ACHN (cell line): ENCODE measurements at places on chromosomes 2 and 18.

DNA sequence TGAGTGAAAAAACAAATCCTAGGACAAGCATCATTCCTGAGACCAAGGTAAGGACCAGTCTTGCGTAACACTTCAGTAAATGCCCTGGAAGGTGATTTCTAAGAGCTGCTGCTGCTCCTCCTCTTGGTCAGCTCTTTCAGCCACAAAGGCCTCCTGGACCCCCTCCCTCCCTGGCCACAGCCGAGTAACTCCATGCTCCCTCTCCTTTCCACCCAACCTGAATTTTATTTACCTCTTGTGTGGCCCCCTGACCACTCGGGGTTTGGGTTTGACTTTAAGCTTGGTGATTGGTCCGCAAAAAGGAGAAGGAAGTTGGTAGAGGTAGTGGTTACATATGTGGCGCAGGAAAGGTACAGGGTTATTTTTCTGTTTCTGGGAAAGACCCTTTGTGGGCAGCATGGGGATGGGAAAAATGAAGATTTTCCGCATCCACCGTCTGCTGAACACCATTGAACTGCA is 9.2 kb downstream of the HTRA2 start:
- DNase-seq = no peak

GRCh38 chr2:179181002-179181401 is 83.6 kb downstream of the SESTD1 start:
- no peak for DNase-seq

DNA sequence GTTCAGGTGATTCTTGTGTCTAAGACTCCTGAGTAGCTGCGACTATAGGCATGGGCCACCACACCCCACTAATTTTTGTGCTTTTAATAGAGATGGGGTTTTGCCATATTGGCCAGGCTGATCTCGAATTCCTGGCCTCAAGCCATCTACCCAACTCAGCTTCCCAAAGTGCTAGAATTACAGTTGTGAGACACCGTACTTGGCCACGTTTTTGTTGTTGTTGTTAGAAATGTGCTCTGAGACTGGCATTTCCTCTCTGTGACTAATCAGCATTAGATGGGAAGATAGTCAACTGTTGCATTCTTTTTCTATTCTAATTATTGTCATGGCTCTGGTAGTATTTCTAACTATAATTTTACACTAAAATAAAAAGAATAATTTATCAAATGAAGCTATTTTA is 191.7 kb downstream of the CAMKMT start:
- no peak for DNase-seq

GRCh38 chr2:165238295-165238694 is 919 bp upstream of the SCN2A start:
- DNase-seq = peak; percentile 46

GRCh38 chr2:9556121-9556743 is 602 bp upstream of the ADAM17 start:
- DNase-seq = no peak

DNA sequence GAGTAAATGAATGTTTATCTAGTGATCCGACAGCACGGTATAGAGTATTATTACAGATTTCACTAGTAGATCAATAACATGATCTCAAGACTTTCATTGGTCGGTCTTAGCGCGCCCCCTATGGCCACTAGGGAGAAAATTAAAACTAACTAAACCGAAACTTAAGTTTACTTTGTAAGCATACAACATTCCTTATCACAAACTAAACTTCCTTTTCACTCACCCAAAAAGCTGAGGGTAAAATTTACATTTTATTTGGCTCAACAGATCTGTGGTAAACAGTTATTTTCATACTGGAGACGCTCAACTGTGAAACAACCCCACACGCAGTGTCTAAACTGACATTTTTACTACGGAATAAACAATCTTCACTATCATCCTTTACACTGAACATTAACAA is 215.6 kb upstream of the MAP2 start:
- peak; percentile 56 for DNase-seq

DNA sequence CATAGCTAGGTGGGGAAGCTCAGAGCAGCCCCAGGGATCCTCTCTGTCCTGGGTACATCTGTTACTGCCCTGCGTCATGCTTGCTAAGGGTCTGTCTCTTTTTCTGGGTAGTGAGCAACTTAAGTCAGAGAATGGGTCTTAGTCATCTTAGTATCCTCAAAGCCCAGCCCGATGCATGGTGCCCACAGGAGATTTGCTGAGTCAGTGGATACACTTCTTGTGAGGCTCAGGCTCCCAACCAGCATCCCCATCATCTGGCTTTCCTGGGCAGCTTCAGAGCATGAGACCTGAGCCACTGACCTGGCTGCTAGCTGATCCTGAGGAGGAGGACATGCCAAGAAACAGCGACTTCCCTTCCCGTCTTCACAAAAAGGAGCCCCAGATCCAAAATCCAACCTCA is 10.0 kb downstream of the FOXI3 start:
- DNase-seq = no peak

DNA sequence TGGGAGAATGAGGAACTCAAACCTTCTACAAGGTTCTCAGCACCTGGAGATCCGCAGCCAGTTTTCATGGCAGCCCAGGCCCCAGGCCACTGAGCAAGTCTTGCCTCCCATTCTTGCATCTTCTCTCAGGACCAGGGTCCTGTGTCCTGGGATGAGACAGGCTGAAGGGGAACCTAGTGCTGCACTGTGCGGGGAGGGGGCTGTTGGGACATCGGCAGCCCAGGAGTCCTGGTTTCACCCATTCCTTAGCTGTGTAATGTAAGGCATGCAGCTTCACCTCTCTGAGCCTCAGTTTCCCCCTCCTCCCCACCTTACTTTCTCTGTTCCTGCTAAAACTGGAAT is 43.9 kb downstream of the TNS1 start:
- DNase-seq = no peak

GRCh38 chr2:45049569-45050336 is 40.5 kb upstream of the SIX2 start:
- no peak for DNase-seq

DNA sequence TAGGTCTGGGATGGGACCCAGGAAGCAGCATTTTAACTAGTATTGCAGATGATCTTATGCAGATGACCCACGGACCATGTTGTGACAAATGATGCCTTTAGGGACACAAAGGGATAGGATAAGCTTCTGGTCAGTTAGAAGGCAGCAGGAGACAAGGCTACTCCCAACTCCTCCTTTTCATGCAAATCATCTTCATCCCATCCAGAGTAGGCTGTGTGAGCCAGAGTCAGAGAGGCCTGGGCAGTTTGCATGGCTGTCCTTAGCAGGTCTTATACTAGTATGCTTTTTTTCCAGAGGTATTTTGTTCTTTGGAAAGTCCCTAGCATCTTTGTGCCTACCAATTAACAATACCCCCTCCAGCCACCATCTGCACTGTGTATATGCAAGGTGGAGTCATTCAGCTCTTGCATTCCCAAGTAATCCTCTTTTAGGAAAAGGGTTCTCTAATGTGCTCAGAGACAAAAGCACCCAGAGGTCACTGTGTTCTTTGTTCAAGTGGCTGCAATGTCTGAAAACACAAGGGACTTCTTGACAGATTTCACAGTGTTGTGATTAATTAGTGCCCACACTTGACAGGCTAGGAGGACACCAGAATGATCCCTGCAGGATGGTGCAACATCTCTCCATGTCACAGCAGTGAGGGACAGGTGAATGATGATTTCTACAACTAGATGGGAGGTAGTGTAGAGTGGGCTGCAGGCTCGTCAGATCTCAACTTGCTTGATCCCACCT is 225.8 kb downstream of the NCKAP5 start:
- DNase-seq = no peak

DNA sequence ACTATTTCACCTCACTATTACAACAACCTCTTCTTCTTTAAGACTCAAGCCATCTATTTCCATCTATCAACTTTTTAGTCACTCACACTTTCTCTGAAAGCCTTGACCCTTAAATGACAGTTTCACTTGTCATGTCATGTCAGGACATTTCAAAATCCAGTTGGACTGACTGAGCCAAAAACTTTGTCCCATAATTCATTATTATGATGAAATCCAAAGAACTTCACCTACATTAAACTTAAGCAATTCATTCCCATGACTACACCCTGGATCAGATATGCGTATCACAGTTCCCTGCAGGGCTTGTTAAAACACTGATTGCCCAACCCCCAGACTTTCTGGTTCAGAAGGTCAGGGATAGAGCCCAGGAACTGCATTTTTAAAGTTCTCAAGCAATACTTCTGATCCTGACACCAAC is 26.5 kb downstream of the LDAH start:
- no peak for DNase-seq

DNA sequence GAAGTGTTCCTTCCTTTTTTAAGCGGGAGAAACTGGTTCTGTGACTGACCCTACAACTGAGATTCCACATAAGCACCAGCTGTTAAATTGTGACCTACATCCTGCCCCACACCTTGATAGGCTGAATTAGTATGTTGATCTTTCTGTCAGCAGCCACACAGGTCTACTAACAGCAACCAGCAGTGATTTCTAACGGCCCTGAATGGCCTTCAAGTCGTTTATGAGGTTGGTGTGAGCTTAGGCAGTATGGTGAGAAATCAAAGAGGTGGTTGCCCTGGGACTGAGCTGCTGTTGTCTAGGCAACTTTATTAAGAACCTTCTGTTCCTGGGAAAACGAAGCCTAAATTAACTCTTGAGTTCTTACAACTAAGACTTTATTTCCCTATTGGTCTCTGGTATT is 197.2 kb upstream of the FSHR start:
- no peak for DNase-seq

DNA sequence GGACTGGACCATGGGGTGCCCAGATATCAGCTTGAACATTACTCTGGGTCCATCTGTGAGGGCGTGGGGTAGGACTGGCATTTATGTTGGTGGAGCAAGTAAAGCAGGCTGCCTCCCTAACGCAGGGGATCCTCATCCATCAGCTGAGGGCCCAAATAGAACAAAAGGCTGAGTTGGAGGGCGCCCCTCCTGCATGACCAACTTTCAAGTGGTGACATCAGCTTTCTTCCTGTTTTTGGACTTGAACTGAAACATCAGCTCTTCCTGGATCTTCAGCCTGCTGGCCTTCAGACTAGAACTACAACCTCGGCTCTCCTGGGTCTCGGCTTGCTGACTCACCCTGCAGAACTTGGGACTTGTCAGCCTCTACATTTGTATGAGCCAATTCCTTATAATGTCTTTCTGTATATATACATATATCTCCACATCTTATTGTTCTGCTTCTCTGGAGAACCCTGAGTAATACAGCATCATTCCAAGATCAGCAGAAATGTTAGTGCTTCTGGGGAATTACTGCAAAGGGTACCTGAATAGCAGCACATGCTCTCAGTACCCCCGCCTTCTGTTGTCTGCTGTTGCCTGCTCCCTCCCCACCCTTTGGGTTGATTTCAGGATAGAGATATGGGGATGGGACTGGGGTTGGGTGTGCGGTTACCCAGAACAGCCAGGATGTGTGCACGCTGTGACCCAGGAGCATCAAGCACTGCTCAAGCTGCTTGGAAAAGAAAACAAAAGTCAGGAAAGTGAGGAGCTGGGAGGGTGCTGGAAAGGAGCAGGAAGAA is 20.0 kb downstream of the TMEM127 start:
- DNase-seq = no peak

- no peak for DNase-seq
Observed at GRCh38 chr2:40317046-40317445, 134.8 kb downstream of the SLC8A1 start.

GRCh38 chr18:61360404-61361383 is 27.5 kb downstream of the CDH20 start:
- no peak for DNase-seq

DNA sequence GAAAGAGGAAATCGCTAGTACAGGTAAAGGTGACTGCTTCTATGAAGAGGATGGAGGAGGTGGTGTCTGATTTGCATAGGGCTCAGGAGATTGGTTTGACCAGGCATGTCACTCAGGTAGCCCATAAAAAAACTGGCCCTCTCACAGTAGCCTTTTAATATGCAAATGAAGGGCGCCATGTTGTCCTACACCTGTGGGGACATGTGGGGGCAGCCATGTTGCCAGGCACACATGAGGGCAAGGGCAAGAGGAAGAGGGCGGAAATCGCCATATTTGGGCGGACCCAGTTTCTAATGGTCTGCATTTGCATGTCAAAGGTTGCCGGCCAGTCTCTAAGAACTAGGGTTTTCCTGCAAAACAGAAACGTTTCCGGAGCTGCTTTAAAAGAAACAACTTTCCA is 1330.6 kb downstream of the DSC3 start:
- no peak for DNase-seq

GRCh38 chr2:74379851-74380789 is at the start of gene DCTN1:
TSS of gene DCTN1 (minus strand) at chr2:74380311. CDS start at chr2:74380037, 274 bp downstream.
- peak; percentile 43 for DNase-seq

DNA sequence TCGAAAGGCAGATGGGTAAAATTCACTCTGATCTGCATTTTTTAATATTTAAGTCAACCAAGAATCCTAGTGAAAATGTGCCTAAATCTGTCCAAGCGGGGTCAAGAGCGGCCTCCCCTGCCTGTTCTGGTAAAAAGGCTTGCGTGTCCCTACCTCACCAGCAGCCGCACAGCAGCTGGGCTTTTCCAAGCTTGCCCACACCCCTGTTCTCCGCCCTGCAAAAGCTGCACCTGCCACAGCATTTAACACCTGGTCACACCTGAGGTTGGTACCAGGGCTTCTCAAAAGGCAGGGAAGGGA is 25.8 kb upstream of the TMEM182 start:
- no peak for DNase-seq
